T-helper 1 cell (primary cell): ENCODE measurements at places on chromosomes 13 and 19.

DNA sequence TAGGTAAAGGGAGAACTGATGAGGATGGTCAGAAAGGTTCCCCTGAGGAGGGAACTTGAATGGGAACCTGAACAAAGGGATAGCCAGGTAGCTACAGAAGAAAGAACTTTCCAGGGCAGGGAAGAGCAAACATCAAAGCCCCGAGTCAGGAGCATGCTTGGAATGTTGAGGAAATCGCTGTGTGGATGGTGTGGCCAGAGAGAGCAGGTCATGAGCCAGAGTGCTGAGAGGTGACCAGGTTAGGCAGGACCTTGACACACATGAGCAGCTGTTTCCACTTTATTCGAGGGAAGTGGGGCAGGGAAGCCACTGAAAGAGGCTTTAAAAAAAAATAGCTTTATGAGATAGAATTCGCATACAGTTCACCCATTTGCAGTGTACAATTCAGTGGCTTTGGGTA lies 4.4 kb downstream of the RAB8A start:
- no peak for DNase-seq

GRCh38 chr13:31042481-31043165 lies 110.2 kb downstream of the TEX26 start:
- peak; percentile 23 for DNase-seq

DNA sequence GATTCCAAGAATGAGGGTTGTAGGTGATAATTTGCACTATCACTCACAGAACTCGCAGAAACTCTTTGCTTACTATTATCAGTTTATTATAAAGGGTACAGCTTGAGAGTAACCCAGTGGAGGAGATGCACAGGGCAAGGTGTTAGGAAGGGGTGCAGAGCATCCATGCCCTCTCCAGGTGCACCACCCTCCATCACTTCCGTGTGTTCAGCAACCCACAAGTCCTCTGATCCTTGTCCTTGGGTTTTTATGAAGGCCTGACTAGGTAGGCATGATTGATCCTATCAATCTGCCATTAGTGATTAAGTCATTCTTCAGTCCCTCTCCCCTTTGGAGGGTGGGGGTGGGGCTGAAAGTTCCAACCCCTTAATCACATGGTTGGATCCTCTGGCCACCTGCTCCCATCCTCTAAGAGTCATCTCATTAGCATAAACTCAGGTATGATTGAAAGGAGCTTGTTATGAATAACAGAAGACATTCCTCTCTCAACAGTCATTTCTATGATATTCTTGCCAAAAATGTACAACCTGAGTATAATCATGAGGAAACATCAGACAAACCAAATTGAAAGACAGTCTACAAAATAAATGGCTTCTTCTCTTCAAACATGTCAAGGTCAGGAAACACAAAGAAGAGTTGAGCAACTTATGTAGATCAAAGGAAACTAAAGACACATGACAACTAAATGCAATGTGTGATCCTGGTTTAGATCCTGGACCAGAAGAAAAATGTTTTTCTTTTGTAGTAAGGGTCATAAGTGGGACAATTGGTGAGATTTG lies 225.4 kb downstream of the PCCA start:
- no peak for DNase-seq

- no peak for DNase-seq
Observed at GRCh38 chr19:38952395-38953165, 21.8 kb downstream of the MRPS12 start.

DNA sequence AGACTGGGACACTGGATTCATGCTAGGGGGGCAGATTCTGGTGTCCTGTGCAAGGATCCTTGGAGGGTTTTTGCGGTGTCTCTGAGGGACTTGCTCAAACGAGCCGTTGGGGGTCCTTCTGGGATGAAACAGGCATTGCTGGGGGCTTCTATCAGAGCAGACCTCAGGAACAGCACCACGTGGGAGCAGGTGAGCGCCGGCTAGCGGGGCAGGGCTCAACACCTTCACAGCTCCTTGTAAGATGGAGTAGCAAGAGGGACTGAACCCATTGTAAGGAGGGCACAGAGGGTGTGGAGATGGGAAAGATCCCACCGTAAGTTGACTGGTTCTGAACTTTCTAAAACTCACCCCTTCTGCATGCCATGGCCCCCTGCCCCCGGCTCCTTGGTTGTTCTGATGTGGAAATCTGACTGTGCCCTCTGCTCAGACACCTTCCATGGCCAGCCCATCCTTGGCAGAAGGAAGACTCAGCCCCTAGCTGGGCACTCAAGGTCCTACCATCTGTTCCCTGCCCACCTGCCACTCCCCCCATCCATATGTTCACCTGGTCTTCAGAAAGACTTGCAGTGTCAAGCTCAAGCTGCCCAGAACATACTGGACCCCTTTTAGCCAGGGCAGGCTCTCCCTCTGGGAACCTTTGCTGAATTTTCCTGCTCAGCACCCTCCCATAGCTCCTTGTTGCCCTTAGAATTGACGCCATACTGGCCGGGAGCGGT lies 1.2 kb downstream of the SLC27A1 start:
- no peak for DNase-seq

- DNase-seq, result peak; percentile 66
Observed at GRCh38 chr19:12983542-12984142, 11.6 kb upstream of the NFIX start.

GRCh38 chr13:108437496-108437895 lies 168.0 kb downstream of the TNFSF13B start:
- DNase-seq, result no peak

GRCh38 chr19:41123716-41124294 lies 9.6 kb downstream of the CYP2F1 start:
- no peak for DNase-seq

GRCh38 chr13:66958611-66959010 lies 271.5 kb downstream of the PCDH9 start:
- DNase-seq, result no peak
